ENCODE measurements at places on chromosomes 13 and 19. TPM values are rescaled to one million over a fixed set of nuclear protein-coding genes. Genes with fewer than 3 reads are reported as not detected.

DNA sequence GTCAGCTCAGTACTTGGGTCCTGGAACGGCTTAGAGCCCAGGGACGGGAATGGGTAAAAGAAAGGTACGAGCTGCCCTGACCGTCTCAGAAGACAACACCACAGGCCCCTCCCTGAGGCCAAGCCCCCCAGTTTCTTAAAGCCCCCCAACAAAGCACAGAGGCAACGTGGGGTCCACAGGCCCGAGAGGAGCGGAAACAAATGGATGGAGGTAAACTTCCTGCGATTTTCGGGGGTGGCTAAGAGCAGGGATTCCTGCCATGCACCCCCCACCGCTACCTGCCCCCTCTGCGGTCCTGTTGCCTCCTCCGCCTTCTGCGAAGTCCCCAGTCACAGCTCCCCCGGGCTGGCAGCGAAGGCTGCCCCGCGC lies 48.2 kb downstream of the PTPRS start:
- no peak for DNase-seq

- DNase-seq: no peak
Measured at GRCh38 chr13:99974296-99974938, 2.9 kb upstream of the ZIC5 start.

The ITGBL1 gene
- total RNA-seq: 5.7 TPM

The SMARCA4 gene
- 180 TPM for total RNA-seq

GRCh38 chr13:35512271-35512920 lies 35.9 kb upstream of the MAB21L1 start:
- DNase-seq: peak; percentile 22

- no peak for DNase-seq
Measured at GRCh38 chr13:50119591-50119990, 104.3 kb downstream of the KCNRG start.

DNA sequence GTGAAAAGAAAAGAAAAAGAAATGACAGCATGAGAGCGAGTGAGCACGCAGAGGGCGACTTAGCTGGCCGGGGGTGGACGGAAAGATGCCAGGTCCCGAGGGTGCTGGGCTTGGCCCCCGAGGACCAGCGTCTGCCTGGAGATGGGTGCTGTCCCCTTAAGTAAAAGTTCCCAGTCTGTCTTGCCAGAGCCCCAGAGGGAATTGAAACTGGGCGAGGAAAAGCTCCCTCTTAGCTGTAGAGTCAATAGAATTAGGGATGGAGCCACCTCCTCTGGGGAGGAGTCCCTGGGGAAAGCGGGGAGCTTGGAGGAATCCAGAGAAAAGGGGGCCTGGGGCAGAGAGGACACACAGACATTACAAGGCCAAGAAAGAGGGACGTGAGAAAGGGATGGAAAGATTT lies 13.3 kb downstream of the BCAM start:
- DNase-seq: no peak

The CRX gene
- total RNA-seq: 0.12 TPM

The ZNF296 gene
- total RNA-seq: 5.8 TPM

The CERS1 gene
- total RNA-seq: 64.5 TPM

Measured in testis (tissue), 5 donors.